Cerebellum (tissue), 4 donors: ENCODE measurements at places on chromosomes 4 and X.

DNA sequence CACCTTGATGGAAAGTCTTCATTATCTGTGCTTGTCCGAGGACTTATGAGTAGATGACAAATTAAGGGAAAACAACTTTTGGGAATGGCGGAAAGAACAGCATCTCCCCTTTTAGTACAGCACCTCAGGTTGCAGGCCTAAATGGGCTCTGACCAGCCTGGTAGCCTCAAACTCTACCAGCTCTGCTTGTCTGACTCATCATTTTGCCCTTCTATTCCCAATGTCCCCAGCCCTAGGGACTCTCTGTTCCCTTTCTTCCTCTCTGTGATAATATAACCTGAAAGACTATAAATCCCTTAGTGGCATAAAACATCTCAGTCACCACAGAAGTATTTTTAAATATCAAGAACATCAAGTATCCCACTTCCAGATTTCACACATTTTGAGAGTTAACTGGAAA is 121.9 kb downstream of the THOC2 start:
- no peak for DNase-seq

DNA sequence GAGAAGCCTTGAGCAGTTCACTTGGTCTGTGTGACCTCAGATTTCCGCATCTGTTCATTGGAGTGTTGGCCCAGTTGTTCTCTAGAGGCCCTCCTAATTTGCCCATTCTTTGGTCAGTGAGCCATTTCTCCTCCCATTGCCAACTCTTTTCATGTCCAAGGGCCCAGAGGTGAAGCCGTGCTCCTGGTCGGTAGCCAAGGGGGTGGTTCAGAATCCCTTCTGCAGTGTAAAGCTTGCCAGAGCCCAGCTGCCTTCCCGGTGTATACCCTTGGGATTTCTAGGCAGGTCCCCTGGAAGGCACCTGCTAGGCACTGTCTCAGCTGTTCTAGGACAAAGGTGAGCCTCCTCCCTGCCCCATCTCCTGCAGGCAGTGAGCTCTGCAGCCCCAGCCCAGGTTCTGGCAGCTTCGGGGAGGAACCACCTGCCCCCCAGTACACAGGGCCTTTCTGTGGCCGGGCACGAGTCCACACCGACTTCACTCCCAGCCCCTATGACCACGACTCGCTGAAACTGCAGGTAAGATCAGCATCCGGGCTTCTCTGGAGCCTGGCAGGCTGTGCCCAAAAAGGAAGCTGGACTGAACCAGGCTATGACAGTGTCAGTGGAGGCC is 12.3 kb downstream of the SASH3 start:
- DNase-seq, result no peak

DNA sequence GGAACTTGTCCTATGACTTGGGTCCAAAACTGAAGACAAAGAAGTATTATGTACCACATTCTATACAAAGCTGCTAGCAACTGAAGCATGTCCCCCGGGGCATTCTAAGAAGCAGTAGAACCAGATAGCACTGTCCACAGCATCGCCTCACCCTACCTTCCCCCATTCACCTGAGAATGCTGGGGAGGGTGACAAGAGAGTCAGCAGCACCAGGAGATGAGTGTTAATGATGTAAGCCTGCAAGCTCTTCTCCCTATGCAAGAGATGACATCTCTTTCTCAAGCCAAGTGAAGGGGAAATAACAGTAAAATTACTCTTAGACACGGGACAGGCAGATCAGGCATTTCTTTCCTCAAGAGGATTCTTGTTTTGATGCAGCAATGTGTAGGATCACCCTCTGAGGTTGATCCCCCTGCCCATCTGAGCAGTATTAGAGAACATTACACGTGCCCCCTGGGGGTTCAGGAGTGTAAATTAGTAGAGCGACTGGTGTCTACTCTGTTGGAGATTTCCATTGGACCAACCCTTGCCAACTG is 13.9 kb upstream of the TLR1 start:
- no peak for DNase-seq

DNA sequence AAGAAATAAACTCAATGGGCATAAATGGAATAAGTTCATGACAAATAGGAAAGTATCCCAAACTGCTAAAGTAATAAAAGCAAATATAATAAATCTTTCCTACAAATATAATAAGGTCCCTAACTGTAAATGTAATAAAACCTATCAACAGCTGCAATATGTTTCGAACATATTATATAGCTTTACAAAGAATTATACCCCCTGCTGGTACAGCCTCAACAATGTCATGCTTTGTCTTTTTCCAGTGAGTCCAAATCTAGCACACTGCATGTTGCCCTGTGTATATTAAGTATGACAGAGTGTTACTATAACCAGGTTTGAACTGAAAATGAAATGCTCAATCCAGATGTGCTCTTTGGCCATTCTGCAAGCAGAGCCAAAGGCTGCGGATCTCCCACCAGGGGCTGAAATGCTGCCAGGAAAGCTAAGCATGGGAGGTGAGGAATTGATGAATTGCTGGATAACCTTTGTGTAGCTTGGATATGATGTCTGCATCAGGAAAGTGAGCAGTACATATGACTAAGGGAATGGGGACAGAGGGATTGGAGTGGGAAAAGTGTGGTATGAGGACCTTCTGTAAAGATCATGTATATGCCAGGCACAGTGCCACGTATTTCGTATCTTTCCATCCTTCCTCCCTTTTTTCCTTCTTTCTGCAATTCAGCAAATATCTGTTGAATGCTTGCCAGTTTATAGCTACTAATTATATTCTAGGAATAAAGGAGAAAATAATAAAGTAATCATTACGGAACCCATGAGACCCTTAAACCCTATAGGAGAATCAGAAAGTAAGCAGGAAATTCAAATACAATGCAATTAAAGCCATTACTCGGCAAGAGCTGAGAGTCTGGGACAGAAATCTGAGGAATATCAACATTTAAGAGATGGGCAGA is 954.6 kb upstream of the LCORL start:
- DNase-seq, result no peak

DNA sequence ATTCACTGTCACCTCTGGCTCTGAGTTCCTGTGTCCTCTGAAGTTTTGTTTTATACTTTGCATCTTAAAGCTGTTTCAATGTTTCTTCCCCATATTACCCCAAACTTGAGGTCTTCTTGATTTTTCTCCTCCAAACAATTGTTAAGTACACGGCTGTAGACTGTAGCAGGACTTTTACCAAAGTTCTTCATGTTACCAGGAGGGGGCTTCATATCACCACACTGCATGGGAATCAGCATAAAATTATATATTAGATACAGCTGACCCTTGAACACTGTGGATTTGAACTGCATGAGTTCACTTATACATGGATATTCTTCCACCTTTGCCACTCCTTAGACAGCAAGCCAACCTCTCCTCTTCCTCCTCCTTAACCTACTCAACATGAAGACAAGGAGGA is 56.6 kb downstream of the SPATA18 start:
- DNase-seq, result no peak

DNA sequence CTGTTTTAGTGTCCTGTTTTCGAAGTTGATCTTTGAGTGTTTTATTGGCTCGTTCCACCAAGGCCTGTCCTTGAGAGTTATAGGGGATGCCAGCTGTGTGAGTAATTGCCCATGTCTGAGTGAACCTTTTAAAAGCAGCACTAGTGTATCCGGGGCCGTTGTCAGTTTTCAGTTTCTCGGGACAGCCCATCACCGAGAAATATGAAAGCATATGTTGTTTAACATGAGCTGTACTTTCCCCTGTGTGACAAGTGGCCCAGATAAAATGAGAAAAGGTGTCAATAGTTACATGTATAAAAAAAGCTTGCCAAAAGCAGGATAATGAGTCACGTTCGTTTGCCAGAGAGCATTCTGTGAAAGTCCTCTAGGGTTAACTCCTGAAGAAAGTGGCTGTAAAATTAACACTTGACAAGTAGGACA is 48.6 kb upstream of the RASSF6 start:
- DNase-seq, result no peak

DNA sequence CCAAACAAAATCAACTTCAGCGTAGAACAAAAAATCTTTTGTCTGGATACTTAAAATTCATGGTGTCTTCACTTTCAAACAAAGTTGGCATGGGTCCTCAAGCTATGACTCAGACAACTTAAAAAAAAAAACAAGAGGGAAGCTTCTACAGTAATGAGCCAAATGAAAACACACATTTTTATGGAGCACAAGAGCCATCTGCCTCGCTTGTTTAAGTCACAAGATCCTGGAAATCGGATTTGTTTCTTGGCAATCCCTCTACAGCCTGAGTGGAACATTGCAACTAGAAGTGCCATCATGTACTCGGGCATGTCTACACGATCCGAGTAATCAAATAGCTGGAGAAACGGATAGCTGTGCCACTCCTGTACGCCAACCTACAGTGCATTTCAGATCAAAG is 22.6 kb downstream of the LAMP2 start:
- DNase-seq, result no peak

DNA sequence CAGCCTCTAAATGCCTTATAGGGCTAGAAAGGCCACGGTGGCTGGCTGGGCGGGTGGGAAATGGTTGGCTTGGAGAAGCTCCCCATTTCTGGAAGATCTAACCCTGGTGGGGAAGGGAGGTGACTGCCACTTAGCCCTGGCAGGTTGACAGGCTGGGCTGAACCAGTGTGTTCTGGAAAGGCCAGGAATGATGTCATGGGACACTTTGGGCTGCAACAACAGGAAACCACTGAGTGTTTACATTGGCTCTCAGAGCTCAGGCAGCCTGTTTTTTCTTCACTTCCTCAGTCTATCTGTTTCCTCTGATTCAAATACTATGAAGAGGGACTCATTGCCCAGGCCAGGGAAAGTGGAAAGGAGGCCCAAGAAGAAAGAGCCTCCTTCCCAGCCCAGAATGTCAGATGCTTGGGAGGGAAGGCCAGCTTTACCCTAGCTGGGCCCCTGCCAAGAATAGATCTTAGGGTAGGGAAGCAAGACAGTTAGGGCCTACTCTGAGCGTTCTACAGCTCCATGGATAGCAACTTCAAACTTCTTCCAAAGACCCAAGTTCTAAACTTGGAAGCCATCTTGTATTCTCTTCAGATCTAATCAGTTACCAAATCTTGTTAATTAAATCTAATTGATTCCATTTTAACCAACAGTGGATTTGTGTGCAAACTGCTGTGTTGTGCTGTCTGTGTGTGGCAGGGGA is 65.8 kb upstream of the MSN start:
- no peak for DNase-seq

DNA sequence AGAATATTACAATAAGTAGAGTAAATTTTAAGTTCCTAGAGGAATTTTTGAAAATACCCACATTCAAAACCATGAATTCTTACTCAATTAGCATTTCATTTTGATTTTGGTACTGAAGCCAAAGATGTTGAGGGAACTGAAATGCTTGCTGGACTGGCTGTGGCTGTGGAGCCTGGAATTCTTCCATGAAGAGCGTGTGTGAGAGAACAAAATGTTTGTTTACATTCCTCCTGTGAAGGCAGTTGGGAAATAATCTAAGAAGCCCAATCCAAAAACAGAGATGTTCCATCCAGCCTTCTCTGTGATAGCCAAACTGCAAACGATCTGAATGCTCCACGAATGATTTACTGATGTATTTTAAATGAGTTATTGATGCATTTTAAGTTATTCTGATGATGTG is 3.8 kb upstream of the ADH1B start:
- DNase-seq, result peak; percentile 0

DNA sequence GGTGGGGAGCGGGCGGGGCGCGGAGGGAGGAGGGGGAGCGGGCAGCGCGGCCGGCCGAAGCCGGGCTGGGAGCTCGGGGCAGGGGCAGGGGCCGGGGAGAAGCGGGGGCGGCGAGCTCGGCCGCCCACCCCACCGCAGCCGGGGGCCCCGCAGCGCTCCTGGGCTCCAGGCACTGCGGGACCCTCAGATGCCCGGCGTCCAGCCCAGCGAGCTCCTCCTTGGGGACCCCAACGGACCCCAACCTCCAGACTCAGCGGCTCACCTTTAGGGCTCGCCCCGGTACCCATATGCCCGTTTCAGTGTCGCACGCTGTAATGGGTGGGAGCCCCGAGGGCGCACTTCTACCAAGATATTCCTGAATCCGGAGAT is 357 bp upstream of the ADGRG2 start:
- DNase-seq, result no peak

DNA sequence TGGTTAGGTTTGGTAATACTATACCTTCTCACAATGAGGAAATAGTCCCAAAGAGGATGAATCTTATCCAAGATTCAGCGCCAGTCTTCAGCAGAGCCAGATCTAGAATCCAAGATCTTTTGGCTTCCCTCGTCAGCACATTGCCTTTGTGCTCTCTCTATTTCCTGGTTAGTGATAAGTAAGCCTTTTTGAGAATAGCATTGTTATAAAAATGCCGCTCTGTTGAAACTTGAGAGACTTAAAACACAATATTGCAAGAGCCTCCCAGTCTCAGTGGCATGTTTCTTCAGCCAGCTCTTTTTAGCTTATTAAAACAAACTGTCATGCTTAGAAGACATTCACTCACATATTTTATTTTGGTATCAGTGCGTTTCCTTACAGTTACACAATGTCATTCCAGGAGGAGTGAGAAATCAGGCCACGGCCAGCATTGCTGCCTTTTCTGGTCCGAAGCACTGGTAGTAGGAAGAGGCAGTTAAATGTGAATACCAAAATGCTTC is 141.4 kb downstream of the KLHL8 start:
- DNase-seq, result no peak

DNA sequence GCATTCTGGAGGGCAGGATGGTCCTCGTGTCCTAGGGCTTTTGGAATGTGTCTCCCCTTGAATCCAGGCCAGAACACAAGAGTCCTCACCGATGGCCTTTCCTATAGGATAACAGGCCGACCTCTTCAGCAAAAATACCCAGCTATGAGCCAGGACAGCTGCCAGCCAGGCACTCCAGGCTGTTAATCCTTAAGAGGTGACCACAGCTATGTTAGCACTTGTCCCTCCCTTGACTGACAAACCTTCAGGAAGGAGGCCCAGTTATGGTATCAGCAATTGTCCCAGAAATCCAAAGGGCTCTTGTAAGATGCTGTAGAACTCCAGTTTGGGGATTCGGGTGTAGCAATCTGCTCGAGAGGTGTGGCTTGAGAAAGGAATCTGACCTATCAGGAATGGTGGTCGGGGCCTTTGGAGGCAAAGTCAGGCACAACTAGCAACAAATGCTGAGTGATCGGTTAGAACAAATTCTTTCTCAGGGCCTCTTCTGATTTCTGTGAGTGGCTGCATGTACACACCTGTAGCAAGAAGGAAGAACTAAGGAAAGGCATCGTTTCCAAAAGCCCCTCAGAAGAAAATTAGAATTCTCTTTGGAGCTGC is 54.6 kb downstream of the PTCHD1 start:
- DNase-seq, result no peak

GRCh38 chr4:43867908-43868307 is 580.7 kb downstream of the KCTD8 start:
- no peak for DNase-seq

- no peak for DNase-seq
Observed at GRCh38 chrX:117895418-117895817, 221.2 kb downstream of the KLHL13 start.

GRCh38 chrX:25288676-25289075 is 272.9 kb upstream of the ARX start:
- no peak for DNase-seq
